Urothelium cell line (cell line): ENCODE measurements at places on chromosomes 7 and 10.
A peak's percentile ranks its signal among the peaks of the same experiment; 100 is the strongest.

DNA sequence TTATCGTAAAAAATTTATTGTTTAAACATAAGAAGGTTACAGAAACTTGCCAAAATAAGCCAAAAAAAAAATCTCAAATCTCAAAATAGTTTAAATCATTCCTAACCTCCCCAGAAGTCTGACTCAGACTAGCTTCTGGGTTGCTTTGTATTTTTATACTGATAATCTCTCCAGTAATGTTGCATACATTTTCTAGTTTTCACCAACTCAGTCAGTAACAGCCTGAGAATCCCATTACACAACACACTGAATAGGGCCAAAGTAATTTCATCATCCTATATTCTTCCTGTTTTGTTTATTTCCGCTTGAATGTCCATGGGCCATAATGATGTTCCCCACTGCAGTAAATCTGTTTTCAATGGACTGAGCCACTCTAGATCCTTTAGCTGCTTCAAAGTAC lies 478.5 kb downstream of the GPAM start:
- DNase-seq, result no peak

DNA sequence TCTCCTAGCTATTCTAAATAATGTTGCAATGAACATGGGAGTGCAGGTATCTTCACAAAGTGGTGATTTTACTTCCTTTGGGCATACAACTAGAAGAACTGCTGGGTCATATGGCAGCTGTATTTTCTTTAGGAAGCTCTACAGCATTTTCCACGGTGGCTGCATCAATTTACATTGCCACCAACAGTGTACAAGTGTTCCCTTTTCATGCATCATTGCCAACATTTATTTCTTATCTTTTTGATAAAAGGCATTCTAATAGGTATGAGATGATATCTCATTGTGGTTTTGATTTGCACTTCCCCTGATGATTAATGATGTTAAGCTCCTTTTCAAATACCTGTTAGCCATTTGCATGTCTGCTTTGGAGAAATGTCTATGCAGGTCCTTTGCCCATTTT lies 52.6 kb downstream of the NT5C2 start:
- DNase-seq, result no peak

GRCh38 chr7:132723506-132724081 lies 147.3 kb upstream of the PLXNA4 start:
- DNase-seq, result no peak

- DNase-seq, result no peak
These were observed 142.4 kb upstream of the SAMD8 start for GRCh38 chr10:74969093-74969492.

GRCh38 chr7:84025332-84025927 lies 169.2 kb downstream of the SEMA3A start:
- peak; percentile 85 for DNase-seq

DNA sequence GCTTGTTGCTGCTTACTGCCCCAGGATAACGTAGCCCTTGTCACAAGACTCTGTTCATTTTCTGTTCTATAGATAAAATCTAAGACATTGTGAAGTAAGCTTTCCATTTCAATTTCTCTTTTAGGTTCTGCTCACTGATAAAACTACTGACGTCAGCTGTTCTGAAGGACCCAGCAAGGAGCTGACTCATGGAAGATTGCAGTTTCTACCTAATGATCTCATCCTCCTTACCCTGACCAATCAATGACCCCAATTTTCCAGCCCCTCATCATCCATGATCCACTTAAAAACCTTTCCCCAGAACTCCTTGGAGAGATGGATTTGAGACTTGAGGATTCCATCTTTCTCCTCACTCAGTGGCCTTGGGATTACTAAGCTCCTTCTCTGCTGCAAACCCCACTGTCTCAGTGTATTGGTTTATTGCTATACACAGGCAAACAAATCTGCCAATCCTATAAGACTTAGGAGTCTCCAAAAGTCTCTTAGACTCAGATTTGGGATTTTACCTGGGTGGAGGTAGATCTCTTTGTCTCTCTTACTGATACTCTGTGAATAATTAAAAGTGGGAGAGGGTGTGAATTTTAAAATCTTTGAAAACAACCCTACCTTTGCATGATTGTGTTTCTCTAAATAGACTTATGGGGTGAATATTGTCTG lies 109.2 kb upstream of the TRIM24 start:
- no peak for DNase-seq

DNA sequence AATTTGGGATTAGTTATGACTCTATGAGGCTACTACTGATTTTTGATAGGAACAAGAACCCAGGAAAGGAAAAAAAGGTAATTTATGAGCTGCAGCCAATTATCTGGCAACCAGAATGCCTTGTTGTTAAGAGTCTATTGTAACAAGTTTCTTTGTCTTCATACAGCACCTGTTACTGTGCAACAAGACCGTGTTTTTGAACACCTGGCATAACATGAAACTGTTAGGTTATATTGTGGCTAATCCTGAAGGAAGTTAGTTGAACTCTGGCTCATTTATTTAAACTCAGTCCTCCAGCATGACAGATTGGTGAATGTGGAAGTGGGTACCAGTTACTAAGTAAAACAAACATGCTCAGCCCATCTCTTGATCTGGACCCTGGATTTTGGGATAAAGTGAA lies 33.0 kb downstream of the RALA start:
- no peak for DNase-seq

DNA sequence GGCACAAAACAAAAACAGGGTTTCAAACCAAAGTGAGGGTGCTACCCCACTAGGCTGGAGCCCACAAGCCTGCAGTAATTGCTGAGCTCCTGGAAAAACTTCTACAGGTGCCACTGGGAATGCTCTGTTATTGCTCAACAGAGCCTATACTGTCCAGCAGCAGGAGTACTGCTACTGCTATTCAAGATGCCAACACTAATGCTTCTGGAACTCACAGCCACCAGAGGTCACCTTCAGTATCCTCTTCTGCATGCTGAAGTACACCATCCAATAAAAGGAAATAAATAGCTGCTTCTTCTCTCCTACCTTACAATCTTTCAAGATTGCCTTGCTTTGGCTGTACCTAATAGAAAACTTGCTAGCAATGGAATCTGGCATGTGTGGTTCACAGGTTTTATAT lies 222.0 kb downstream of the LRRN3 start:
- no peak for DNase-seq

- no peak for DNase-seq
These were observed 8.4 kb downstream of the FOXL3 start for GRCh38 chr7:298375-298702.

DNA sequence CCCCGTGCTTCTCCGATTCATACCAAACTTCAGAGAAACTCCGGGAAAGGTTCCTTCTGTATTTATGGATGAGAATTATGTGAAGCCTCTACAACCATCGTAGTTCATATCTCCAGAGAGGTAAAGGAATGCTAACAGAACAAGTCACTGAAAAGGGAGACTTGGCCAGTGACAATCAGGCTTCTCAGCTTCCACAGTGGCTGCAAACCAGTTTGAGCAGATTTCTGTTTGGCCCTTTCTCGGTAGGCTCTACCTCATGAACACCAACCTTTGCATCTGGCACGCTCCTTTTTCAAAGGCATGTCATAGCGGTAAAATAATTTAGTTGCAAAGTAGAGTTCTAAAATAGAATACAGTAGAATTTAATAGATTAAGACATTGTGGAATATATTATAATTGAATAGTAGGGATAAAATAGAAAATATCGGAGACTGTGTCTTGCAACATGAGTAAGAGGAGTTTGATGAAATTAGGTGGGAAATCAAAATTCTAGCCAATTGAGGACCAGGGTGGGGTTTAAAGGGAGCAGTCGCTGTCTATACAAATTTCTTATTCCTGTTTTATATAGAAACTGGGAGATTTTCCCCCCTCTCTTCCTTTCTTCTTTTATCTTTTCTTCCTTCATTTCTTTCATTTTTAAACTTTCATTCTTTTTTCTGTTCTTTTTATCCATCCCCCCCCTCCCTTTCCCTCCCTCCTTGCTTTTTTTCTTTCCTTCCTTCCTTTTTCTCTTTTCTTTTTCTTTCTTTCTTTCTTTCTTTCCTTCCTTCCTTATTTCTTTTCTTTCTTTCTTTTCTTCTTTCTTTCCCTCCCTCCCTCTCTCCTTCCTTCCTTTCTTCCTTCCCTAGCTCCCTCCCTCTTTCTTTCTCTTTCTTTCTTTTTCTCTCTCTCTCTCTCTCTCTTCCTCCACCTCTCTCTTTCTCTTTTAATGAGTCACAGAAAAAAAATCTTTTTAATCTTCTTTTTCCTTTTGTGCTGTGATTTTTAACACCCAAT lies 161.5 kb upstream of the KLF6 start:
- DNase-seq, result no peak

DNA sequence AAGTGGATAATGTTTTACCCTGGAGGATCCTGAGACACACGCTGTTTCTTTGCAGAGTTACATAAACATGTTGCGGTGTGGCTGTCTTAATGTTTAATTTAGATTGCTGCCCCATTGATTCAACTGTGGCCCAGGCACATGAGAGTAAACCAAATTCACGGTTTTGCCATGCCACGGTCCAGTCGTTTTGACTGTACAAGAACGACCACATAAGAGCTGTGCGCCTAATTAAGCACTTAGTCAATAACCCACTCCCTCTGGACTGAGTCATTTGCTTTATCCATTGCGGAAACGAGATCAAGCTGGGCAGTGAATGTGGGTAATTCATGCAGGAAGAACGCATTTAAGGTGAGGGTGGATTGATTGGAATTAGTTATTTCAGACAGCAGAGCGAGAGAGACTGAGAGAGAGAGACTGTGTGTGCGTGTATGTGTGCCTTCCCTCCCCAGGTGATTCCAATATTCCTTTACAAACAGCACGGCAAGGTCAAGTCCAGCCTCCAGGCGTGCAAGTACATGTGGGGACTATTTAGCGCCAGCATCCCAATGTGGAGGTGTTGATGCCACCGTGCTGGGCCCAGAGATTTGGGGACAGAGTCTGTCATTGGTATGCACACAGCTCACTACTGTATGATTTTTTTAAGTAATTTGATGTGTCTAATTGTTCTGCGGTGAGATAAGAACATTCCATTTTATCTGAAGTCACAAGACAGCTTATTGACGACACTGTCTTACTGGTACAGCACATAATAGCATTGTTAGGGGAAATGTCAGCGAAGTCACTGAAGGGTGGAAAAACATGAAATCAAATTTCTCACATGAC lies 8.4 kb upstream of the TEX36 start:
- no peak for DNase-seq

GRCh38 chr10:127855976-127856375 lies 36.8 kb downstream of the CLRN3 start:
- no peak for DNase-seq

- no peak for DNase-seq
These were observed 19.0 kb downstream of the GIMAP4 start for GRCh38 chr7:150586068-150586784.

DNA sequence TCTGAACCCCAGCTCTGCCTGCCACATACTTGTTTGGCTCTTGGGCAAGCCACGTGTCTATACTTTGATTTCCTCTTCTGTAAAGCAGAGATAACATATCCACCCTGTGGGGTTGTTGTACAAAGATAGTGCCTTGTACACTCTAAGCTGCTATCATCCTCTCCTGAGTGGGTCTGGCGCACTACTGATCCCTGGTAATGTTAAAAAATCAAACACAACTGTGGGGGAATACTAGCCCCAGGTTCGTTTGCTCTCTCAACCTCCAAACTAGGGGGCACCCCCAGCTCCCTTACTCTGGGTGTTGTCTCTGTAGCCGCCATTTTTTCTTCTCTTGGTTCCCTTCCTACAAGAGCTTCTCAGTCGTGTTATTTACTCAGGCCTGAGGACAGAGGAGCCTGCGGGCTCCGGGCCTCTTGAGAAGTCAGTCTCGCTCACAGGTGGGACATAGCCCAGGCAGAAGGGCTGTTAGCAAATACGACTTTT lies 1.0 kb downstream of the POLM start:
- DNase-seq, result no peak

GRCh38 chr10:12473491-12473890 lies 124.1 kb downstream of the CAMK1D start:
- no peak for DNase-seq
